PC-3 (cell line): ENCODE measurements at places on chromosomes 1 and 21. TPM values are rescaled to one million over a fixed set of nuclear protein-coding genes. Genes with fewer than 3 reads are reported as not detected.

SPOCD1 gene
- total RNA-seq = 4.1 and 5.4 TPM in 2 replicates

VCAM1 gene
- not detected in 2 replicates for total RNA-seq

MAP10 gene
- not detected in 2 replicates for total RNA-seq

ZNF436 gene
- total RNA-seq = 7.8 and 10.5 TPM in 2 replicates

PTPRC gene
- total RNA-seq = 0.11 TPM in 1 of 2 replicates, not detected in the other
